ENCODE measurements at places on chromosomes 7 and 10. TPM values are rescaled to one million over a fixed set of nuclear protein-coding genes. Genes with fewer than 3 reads are reported as not detected.

GRCh38 chr10:126059076-126059826, 162.9 kb downstream of the FANK1 start:
- H3K27ac ChIP-seq, result no peak overlapping the region
- no peaks in the 10 kb centered on the region for H3K4me1 ChIP-seq
- no peak for DNase-seq
- H3K36me3 ChIP-seq, result no peaks in the 10 kb centered on the region
- peaks cover 2% of the 10 kb centered on the region for H3K27me3 ChIP-seq

- no peaks in the 10 kb centered on the region for H3K36me3 ChIP-seq
- H3K27ac ChIP-seq, result no peak overlapping the region
- no peak for DNase-seq
- H3K4me1 ChIP-seq, result no peaks in the 10 kb centered on the region
- no peak overlapping the region for H3K4me3 ChIP-seq
Observed at GRCh38 chr10:49279015-49279880, 19.7 kb upstream of the C10orf71 start.

DNA sequence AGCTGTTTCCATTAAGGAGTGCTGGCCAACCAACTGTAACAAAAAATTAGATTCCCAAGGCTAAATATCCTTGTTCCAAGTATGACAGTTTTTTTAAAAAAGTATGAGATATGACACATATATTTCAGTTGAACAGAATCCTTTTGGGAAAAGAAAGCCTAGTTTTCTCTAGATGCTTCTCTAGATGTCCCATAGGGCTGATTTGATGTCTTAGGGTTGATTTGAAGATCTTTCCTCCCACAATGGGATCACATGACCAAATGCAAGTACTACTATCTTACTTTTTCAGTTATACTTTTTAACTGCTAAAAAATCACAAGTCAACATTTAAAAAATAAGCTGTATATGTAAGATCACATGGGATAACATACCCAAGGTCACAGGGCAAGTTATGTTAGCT, 3.7 kb downstream of the NAMPT start:
- DNase-seq, result no peak
- H3K4me1 ChIP-seq, result peaks cover 8% of the 10 kb centered on the region
- H3K4me3 ChIP-seq, result no peak overlapping the region
- no peak overlapping the region for H3K27ac ChIP-seq
- no peaks in the 10 kb centered on the region for H3K36me3 ChIP-seq

The MMD2 gene
- total RNA-seq, result not detected

DNA sequence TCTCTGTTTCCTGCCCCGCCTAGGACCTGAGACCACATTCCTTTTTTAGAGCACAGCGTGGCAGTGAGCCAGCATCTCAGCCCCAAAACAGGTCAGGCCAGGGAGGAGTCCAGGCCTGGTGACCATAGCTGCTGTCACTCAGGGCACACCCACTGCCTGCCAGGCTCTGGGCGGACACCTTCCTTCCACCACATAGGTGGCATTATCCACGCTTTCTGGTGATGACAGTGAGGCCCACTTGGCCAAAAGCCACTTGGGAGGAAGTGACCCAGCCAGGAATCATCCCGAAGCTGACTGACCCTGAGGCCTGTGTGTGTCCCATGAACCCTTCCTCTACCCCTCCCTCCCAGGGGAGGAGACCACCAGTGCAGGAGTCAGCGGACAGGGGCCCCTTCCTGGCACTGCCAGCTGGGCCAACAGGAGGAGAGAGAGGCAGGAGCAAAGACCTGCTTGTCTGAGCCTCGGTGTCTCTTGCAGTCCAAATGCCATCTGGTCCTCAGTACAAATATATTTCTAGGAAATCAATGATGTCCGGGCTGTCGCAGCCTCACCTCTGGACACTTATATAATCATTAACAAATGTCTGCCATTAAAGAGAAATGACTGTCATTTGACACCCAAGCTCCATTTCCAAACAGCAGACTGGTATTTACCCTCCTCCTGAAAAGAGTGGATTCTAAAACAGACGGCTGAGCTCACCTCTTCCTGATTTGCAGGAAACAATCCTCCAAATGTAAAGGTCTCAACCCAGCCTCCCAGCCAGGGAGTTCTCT, 63.0 kb downstream of the ABRAXAS2 start:
- DNase-seq, result no peak
- no peaks in the 10 kb centered on the region for H3K27me3 ChIP-seq
- no peaks in the 10 kb centered on the region for H3K4me1 ChIP-seq
- no peak overlapping the region for H3K4me3 ChIP-seq
- no peak overlapping the region for H3K27ac ChIP-seq
- H3K36me3 ChIP-seq, result no peaks in the 10 kb centered on the region

GRCh38 chr7:922334-923107, 32.0 kb downstream of the ADAP1 start:
- no peaks in the 10 kb centered on the region for H3K27me3 ChIP-seq
- peaks cover 51% of the 10 kb centered on the region for H3K4me1 ChIP-seq
- DNase-seq, result peak; percentile 44
- H3K4me3 ChIP-seq, result peak overlapping the region; percentile 44
- H3K36me3 ChIP-seq, result no peaks in the 10 kb centered on the region
- H3K27ac ChIP-seq, result peak overlapping the region; percentile 84
